Esophagus mucosa (tissue), 1 donor: ENCODE measurements at places on chromosomes 2 and 18.

GRCh38 chr2:241068942-241069810 lies 32.9 kb downstream of the MTERF4 start:
- ATAC-seq, result no peak

- no peak for ATAC-seq
These were observed 1.8 kb upstream of the CDH2 start for GRCh38 chr18:28178720-28179119.

- ATAC-seq, result no peak
These were observed 41.0 kb downstream of the PIK3C3 start for GRCh38 chr18:41996020-41996419.

GRCh38 chr18:42268798-42269197 lies 313.8 kb downstream of the PIK3C3 start:
- no peak for ATAC-seq

- no peak for ATAC-seq
These were observed 16.0 kb upstream of the TSPYL6 start for GRCh38 chr2:54271843-54272627.

DNA sequence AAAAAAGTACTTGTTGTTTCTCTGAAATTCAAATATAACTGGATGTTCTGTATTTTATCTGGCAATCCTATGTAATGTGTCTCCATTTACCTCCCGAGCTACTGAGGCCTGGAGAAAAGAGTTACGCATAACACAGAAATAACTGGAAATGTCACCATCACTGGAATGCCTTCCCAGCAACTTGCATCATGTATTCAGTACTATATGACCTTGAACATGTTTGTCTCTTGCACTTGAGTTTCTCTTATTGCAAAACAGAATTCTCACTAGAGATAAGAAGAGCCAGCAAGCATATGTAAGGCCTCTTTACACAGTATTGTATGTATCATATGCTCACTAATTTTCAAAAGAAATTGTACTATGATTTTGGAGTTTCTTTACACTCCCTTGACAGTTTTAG lies 99.6 kb upstream of the CTAGE1 start:
- ATAC-seq, result no peak

DNA sequence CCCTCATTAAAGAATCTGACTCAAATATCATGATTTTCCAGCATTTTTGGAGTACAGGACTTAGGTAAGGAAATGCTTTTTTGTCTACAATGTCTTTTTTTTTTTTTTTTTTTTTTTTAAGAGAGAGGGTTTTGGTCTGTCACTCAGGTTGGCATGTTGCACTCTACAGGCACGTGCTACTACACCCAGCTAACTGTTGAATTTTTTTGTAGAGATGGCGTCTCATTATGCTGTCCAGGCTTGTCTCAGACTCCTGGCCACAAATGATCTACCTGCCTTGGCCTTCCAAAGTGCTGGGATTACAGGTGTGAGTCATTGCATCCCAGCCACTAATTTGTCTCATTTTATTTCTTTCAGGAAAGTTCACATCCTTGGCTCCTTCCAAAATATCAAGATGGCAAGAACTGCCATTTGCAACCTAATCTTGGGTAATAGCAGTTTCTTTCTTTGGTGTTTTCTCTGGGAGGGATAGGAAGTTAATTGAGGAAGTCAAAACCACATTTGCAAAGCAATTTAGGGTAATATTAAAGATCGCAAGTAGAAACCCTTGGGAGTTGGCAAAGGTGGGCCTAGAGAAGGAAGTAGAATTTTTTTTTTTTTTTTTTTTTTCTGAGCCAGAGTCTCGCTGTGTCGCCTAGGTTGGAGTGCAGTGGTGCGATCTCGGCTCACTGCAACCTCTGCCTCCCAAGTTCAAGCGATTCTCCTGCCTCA lies 15.5 kb downstream of the PNO1 start:
- ATAC-seq, result peak; percentile 79

DNA sequence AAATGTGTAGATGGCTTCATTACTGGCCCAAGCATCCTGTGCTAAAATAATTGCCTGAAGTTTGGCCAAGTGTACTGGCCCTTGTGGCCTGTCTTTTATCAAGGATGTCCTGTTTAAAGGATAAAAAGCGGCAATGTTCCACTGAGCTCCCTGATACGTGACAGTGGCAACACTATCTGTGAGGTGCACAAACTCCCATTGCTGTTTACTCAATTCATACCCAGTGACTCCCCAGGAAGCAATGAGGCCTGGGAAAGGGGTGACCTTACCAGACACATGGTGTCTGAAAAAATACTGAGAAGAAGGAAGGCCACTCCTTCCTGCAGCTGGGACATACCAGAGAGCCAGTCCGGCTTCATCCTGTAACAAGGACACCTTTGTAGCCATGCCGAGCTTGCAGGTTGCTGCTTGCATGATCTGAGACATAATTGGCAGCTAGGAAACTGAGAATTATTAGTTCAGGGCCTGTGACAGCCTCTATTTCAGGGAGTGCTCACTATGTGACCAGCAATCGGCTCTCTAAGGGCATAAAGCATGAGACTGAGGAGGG lies 198.5 kb upstream of the LRATD1 start:
- peak; percentile 25 for ATAC-seq

DNA sequence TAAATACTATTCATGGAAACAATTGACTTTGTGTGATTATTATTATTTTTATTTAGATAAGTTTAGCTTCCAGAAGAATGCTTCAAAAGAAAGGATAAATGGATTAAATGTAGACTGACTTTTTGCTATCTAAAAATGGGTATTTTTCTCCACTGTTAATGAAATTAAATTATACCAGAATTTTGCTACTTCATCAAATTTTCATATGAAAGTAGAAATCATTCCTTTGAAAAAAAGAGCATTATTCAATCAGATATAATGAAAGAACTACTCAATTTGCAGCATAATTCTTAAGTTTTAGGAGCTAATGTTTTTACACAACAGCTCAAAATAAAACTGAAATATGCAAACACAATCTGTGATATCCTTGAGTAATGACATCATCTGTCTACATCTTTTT lies 1424.6 kb downstream of the DPP10 start:
- ATAC-seq, result no peak

GRCh38 chr2:28390746-28391563 lies 1.7 kb upstream of the FOSL2 start:
- peak; percentile 3 for ATAC-seq

DNA sequence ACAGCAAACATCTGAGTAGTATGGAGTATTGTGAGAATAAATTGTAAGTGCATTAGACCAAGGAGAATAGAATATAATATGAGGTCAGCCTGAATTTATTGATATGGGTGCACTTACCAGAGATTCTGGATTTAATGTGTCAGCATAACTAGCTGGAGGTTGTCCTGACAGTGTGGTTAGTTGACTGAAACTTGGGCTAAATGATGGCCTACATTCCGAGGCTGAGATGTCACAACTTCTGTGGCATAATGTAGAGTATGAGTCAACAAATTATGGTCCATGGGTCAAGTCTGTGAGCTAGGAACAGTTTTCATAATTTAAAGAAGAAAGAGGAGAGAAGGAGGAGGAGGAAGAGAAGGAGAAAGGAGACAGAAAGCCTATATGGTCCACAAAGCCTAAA lies 127.6 kb downstream of the QPCT start:
- no peak for ATAC-seq

DNA sequence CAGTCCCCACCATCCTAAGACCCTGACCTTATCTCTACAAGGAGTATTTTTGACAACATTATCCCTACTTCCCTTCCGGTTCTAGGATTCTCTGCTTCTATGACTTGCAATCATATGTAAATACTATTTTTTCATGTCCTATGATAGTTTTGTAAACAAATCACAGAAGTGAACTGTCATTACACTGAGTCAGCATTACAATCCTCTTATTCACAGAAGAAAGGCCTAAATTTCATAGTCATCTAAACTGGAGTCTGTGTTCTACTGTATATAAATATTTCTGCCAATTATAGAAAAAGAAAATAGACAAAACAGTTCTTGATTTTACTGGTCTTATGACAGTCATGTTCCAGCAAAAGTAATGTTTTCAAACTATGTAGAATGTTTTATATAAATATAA lies 265.1 kb downstream of the NCKAP5 start:
- ATAC-seq, result no peak

- ATAC-seq, result no peak
These were observed 168.2 kb downstream of the STK39 start for GRCh38 chr2:168079236-168079635.

DNA sequence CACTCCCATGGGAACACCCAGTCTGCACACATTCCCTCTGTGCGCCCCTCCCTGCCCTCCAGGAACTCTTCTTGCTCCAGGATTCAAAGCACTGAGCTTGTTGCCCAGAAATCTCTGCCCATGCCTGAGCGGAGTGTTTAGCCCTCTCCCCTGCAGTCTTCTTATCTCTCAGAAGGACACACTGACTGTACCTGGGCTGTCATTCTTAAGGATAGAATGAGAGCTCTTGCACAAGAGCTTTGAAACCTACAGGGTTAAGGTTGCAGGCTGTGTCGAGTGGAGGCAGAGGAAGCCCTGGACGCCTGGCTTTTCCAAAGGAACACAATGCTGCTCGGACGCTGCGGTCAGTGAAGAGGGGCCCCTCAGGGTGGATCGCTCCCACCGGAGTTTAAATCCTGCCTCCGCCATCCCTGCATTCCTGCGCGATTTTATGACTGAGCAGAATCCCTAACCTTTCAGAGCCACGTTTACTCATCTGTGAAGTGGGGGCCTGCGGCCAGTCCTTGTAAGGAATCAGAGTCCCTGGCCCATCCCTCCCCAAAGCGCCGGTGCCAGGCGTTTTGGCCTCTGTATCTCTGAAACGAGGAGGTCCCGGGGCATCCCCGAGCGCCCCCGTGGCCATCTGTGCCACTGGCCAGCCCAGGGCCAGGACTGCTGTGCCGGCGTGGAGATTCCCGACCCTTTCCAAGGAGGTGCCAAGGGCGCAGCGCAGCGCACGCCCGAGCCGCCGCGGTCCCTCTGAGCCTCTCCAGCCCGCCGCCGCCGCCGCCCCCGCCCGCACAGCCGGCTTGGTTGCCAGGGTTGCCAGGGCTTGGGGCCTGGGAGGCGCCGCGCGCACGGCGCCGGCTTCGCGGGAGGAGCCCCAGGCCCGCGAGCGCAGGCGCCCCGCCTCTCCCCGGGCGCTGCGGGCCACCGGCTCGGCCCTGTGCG lies 58.9 kb downstream of the FAM168B start:
- ATAC-seq, result peak; percentile 58

- ATAC-seq, result no peak
These were observed 78.8 kb downstream of the BCL2 start for GRCh38 chr18:63240531-63241316.

- ATAC-seq, result no peak
These were observed 116.1 kb downstream of the NFATC1 start for GRCh38 chr18:79511671-79512301.

DNA sequence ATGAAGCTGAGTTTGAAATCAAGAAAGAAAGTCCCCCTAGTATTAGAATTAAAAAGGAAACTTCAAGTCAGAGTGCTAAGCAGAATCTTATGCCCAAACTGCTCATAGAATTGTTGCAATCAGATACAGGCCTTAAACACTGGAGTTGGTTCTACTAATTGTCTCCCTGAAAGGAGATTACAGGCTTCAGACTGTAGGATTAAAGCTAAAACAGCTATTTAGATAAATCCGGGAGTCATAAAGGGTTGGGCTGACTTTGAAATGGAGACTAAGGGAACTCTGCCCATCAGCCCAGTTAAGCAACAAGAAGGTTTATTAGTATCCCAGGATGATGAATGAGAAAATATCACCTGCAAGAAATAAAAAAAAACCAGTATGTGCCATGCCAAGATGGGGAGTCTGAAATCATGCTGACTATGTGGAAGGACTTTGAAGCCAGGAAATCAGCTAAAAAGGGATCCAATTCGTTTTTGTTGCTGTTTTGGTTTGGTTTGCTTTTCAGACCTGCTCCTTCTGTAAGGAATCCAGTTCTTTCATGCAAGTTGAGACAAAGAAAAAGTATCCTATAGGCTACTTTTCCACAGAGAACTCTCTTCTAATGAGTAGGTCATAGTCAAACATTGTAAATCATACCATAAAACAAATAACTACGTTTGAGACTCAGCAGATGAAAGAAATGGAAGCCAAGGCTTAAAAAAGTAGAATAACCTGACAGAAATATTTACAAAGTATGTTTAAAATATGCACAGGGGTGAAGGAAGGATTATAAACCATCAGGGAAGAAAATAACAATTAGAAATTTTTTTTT lies 37.6 kb upstream of the MSTN start:
- ATAC-seq, result peak; percentile 48

GRCh38 chr2:32863803-32864202 lies 83.0 kb upstream of the LTBP1 start:
- ATAC-seq, result no peak

DNA sequence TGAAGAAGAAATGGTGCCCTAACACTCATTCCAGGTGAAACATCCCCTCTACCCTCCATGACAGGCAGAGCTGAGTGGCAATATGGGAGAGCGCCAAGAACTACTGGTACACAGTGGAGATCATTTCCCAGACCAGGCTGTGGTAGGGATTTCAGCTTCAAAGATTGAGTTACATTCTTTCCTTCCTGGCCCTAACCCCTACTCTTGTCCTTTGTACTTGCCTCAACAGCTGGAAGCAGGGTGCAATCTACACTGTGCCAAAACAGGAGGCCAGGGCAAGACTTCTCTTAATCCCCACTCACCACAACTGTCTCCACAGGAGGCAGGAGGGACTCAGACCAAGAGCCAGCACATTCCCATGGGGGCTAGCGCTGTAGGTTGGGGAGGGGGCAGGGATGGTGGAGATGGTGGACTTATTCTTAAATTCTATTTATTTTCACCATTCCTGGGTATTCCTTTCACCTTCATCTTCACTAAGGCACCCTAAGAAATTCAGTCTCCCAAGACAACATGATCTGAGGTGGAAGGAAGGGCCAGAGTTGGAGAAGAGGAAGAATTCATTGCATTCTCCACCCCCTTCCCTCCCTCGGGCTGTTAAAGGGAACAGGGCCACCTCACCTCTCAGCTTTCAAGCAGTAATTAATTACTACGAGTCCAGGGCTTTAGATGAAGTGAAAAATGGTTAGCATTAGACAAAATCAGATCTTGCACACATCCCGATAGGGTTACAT lies 65.9 kb downstream of the AAK1 start:
- ATAC-seq, result no peak

GRCh38 chr2:10079870-10080535 lies at the start of gene CYS1:
Gene CYS1 (minus strand): TSS chr2:10080411. CDS start chr2:10080223, 188 bp downstream.
- ATAC-seq, result peak; percentile 40

DNA sequence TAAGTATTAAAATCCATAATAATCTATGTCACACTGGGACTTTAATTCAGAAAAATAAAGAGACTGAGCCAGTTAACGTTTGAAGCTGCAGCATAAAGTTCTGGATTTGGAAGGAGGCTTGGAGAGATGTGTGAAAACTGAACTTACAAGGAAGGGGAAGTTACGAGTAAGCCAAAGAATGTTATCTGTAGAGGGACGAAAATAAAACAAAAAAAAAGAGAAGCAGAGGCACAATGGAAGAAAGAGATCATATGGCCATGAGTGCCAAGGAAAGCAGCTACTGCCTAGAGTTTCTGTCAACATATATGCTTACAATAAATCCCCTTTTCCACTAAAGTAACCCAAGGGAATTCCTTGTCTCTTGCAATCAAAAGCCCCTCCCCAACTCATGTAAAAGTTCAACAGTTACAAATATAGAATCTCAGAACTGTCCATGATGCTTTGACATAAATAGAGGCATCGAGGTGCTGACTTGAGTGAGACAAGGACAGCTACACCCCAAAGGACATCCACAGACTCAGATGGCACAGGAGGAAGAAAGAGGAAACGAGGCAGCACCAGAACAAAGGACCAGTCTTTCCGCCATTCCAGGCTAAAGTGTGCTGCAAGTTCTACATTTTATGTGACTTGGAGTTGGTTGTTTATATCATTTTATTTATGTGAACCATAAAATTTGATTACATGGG lies 16.1 kb upstream of the ARL5A start:
- no peak for ATAC-seq

GRCh38 chr2:120910164-120910563 lies 174.5 kb downstream of the GLI2 start:
- no peak for ATAC-seq
